DMS53 (cell line): ENCODE measurements at places on chromosomes 13 and 19.

DNA sequence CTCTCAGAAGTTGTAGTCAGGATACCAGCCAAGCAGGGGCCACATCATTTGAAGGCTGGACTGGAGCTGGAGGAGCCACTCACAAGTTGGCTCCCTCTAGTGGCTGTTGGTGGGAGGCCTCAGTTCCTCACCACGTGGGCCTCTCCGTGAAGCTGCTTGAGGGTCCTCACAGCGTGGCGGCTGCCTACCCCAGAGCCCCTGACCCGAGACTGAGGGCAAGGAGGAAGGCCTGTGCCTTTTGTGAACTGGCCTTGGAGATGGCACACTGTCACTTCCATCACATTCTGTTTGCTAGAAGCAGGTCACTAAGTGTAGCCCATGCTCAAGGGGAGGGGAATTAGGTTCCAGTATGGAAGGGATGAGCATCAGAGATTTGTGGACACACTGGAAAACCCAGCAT, 14.6 kb downstream of the GNA11 start:
- peak; percentile 78 for DNase-seq

GRCh38 chr13:99970651-99971575, 654 bp downstream of the ZIC5 start:
- DNase-seq = peak; percentile 40

GRCh38 chr13:30033681-30034457, 183.5 kb upstream of the UBL3 start:
- DNase-seq = peak; percentile 70

DNA sequence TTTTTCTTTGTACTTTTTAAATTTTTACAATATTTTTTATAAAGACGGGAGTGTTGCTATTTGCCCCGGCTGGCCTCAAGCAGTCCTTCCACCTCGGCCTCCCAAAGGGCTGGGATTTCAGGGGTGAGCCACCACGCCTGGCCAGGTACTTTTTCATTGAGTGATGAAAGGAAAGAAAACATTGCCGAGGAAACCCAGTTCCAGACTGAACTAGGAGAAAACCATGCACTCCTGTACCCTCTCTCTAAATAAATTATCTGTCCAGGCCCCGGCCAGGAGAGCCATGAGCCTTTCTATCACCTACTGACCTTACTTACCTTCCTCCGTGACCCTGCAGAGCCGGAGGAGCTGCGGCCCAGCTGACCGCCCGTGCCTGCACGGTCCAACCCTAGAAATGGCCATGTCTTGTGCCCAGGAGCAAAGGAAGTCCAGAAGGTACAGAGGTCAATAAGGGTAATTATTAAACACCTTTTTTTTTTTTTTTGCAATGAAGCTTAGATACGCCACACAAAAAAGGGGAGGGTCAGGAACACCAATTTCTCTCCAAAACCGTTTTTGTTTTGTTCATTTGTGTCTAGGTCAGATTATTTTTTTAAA, at the start of gene SLC7A9:
SLC7A9 (minus strand) TSS at position 399 of the 597 bp plus-strand sequence. CDS start 1,233 bp downstream, outside the sequence.
- DNase-seq = peak; percentile 72

DNA sequence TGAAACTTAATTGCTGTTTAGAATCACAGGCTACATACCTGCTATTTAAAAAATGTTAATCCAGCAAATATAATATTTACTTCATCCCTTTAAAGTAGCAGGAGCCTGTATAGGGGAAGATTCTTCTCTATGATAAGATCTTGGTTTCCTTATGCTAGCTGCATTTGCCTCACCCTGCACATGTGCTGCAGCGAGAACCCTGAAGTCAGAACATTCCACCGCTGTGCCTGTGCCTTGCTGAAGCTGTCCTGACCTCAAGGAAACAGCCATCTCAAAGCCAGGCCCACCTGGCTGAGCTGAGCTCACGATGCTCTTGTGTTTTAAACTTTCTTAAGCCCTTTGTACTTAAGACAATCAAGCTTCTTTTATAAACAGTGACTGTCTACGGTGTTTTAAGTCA, 355.0 kb upstream of the PCDH20 start:
- no peak for DNase-seq

DNA sequence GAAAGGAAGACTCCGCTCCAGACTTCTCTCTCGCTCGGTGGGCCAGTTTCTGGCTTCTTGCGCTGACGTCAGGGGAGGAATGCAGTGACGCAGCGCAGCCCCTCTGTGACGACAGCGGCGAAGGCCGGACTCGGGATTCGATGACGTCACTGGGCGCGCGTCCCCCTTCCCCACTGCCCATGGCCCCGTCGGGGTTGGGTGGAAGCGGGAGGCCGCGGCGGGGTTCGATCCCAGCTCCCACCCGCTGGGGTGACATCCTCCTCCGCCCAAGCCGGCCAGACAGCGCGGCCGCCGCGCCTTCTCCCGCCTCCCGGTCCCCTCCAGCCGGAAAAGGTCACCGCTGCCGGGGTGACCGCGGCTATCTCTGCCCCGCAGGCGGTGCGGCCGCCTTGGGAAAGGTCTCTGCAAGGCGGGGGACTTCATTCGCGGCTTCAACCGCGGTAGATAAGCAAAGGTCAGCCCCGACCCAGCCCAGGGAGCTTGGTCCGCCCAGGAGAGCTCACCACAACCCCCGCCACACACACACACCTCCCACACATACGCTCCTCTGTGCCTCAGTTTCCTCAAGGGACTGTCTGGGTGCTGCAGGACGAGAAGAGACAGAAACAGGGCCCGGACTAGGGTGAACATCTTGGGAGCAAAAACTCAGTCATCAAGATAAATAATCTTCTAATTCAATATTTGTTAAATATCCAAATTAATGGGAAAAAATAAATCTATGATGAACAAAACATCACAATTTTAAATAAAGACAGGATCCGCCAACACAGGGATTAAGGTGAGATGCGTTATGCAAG, 844 bp upstream of the RFX1 start:
- no peak for DNase-seq

DNA sequence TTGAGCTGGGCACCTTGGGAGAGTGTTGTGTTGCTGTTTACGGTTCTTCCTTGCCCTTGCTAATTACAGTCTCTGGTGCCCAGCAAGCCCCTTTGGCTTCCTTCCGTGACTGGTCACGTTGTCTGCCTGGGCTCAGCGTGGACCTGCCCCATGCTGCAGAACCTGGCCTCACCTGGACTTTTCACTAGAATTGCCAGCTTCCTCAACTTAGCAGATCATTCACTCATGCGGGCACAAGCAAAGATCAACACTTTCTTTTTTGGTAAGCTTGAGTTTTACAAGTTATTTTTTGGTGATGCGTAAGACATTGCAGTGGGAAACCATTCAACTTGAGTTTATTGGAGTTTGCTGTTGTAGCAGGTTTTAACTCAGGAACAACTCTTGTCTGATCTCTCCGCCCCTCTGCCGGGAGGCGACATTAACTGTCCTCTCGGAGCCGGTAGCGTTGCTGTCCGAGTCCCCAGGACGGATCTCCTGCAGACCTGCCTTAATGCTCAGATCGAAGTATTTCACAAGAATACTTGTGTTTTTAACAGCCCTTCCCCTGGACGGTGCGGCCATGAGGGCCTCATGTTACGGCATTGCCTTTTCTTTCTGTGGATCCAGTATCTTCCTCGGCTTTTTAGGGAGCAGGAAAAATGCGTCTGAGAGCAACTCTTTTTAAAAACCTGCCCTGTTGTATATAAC, 15.7 kb upstream of the TEX29 start:
- no peak for DNase-seq

GRCh38 chr19:39308531-39309304, 11.9 kb downstream of the LRFN1 start:
- DNase-seq = no peak

GRCh38 chr13:40136896-40137295, 481.4 kb downstream of the COG6 start:
- DNase-seq = no peak

DNA sequence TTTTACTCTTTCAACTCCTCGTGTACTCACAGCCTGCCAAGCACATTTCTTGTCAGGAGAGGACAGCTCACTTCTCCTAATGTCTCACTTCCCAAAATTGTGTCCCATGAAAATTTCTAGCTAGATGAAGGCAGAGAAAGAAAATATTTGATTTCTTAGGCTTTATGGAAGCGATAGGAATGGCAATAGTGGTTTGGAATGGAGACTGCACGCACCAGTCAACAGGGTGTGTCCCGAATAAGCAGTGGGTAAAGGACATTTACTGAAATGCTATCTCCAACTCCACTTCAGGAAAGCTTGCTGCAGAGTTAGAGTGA, 321 bp upstream of the ZNF222 start:
- DNase-seq = no peak

- DNase-seq = no peak
These were observed 64.9 kb downstream of the CRYL1 start for GRCh38 chr13:20460761-20461160.

GRCh38 chr19:49243129-49243528, 81.9 kb downstream of the SLC6A16 start:
- DNase-seq = no peak

- DNase-seq = no peak
These were observed 65.7 kb upstream of the ATP12A start for GRCh38 chr13:24614306-24615080.

DNA sequence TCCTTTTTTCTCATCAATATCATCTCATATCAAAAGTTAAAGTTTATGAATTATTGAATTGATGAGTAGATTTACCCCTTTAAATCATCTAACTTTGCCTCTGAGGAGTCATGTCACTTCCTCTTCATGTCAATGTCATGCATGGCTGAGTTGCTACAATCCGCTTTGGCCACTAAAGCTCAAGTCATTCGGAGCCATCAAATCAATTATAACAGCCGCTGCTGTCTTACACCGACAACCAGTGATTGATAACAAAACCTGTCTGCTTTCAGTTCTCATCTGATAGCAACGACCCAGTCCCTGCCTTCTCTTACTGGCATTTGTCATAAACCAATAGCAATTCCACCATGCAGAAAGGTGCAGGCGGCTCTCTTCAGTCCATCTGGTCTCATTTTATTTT, 429.3 kb downstream of the DIAPH3 start:
- DNase-seq = no peak

- DNase-seq = no peak
These were observed 514.5 kb upstream of the KLHL1 start for GRCh38 chr13:70622796-70623195.

DNA sequence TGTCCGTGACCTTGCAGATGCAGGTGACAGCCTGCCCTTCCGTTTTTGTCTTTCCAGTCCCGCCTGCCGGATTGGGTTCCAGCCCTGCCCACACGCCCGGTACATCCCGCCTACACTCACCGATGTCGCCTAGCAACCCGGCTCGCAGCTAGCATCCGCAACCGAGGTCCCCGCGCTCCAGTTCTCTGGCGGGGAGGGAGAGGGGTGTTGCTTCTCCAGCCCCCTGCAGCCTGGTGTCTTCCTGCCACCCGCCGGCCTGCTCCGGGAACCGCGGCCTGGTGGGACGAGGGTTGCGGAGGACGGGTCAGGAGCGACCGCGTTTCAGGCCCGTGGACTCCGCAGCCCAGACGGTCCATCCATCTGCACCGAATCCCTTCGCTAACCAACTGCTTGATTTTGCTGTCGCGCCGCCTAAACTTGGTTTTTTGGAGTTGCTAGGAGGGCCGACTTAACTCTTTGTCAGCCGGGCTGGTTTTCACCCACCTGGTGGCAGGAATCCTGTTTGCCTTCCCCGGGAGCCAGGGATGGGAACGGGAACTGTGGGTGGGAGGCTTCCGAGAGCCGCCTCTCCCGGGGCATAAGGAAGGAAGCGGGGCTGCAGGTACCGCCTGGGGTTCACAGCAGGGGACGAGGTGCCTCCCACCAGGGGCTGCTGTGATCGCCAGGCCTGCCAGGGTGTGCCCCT, 15.4 kb upstream of the MATK start:
- peak; percentile 71 for DNase-seq
